ENCODE measurements at places on chromosomes 7 and 10.

GRCh38 chr7:119197877-119198527 is 973.5 kb downstream of the ANKRD7 start:
- DNase-seq, result no peak

GRCh38 chr10:94038024-94038423 is 44.3 kb downstream of the PLCE1 start:
- DNase-seq, result no peak

DNA sequence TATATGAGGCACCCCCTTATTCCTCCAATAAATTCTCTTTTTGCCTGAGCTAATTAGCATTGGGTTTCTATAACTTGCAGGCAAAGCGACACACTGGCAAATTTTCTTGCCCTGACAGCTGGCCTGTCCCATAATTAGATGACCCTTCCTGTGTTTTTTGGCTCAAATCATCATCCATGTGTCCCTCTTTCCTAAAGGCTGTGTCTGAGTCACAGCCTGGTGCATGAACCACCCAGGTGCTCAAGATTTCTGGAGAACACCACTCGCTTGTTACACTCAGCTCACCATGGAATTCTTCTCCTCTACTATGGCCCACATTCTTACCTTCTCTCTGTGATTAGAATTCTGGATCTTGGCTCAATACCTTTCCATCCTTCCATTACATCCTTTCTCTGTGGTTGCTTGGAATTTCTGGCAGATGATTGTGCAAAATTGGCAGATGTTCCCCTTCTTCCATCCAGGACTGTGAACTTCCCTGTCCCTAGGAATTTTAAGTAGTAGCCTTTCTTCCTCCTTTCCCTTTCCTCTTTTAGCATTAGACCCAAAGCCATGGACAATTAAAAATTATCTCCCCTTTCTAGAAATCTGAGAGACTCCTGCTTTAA is 116.0 kb upstream of the ANKRD1 start:
- DNase-seq, result no peak

- no peak for DNase-seq
Observed at GRCh38 chr10:82089327-82089726, 214.3 kb downstream of the NRG3 start.

DNA sequence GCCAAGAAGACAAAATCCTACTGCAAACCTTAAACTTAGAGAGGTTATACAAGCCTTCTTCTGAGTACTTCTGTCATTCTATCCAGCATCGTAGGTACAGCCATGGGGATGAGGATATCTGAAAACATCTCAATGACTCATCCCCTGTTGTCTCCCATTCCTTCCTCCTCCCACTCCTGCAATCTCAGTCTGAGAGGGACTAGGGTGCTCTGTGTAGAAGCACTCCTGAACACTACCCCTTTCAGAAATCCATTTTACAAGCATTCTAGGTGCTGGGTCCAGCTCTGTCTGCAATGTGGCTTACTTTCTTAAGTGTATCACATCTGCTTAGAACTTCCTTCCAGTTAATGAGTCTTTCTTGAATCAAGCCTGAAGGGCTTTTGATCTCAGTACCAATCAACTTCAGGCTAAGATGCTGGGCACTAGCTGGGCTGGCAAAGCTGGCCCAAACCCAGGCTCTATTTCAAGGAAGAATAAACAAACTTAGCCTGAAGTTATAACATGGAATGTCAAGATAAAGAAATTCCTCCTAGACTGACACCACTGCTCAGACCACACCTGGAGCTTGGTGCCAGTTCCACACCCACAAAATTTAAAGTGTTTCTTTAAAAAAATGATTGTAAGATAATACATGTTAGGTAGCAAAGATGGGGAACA is 270.3 kb upstream of the AOAH start:
- no peak for DNase-seq

- DNase-seq, result peak; percentile 83
Observed at GRCh38 chr10:35195361-35196306, 69.0 kb downstream of the CREM start.

- DNase-seq, result no peak
Observed at GRCh38 chr7:111272092-111272491, 181.2 kb downstream of the LRRN3 start.

DNA sequence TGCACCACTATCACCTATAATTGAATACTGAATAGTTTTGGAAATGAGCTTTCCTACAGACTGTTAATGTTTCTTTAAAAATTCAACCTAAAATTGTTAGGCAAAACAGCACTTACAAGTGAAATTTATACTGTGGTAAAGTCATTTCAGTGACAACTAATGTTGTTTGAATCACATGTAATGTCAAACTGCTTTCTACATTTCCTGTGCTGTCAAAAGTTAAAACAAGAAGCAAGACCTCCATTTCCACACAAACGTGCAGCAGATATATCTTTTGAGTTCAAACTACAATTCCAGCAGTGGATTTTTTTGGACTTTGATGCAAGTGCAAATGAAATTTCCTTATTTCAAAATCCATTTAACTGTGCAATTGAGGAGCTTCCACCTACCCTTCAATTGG is 199.8 kb downstream of the RNLS start:
- no peak for DNase-seq
